Pericardium fibroblast (primary cell): ENCODE measurements at places on chromosomes 13 and 19. TPM values are rescaled to one million over a fixed set of nuclear protein-coding genes. Genes with fewer than 3 reads are reported as not detected.

ACP7 gene
- total RNA-seq: not detected in 2 replicates

FCGBP gene
- total RNA-seq: 0.17 TPM in 1 of 2 replicates, not detected in the other

PDX1 gene
- not detected in 2 replicates for total RNA-seq

FFAR2 gene
- total RNA-seq: not detected in 2 replicates

ZNF155 gene
- total RNA-seq: 5.0 and 6.3 TPM in 2 replicates

CBLC gene
- not detected in 2 replicates for total RNA-seq

FARP1 gene
- 11.4 and 29.6 TPM in 2 replicates for total RNA-seq

OR7A5 gene
- not detected in 2 replicates for total RNA-seq

TPM4 gene
- total RNA-seq: 586 and 1,159 TPM in 2 replicates

SERP2 gene
- total RNA-seq: 1.1 and 3.5 TPM in 2 replicates

CBY2 gene
- total RNA-seq: not detected in 2 replicates

KLK15 gene
- total RNA-seq: not detected in 2 replicates

FUT2 gene
- not detected in 2 replicates for total RNA-seq

CTXN1 gene
- 4.1 and 4.4 TPM in 2 replicates for total RNA-seq

LGALS4 gene
- 0.09 TPM in 1 of 2 replicates, not detected in the other for total RNA-seq

ZNF865 gene
- total RNA-seq: 4.6 and 4.9 TPM in 2 replicates

ATP4B gene
- total RNA-seq: 0.09 TPM in 1 of 2 replicates, not detected in the other

ZNF20 gene
- 3.3 and 12.5 TPM in 2 replicates for total RNA-seq

REEP6 gene
- total RNA-seq: 6.1 and 12.4 TPM in 2 replicates

GPR42 gene
- not detected in 2 replicates for total RNA-seq

RFX1 gene
- 2.4 and 4.3 TPM in 2 replicates for total RNA-seq

SOX1 gene
- total RNA-seq: not detected in 2 replicates

SUPT20H gene
- total RNA-seq: 24.0 and 26.6 TPM in 2 replicates

PRODH2 gene
- total RNA-seq: not detected in 2 replicates

QPCTL gene
- total RNA-seq: 10.0 and 18.6 TPM in 2 replicates

PTH2 gene
- not detected in 2 replicates for total RNA-seq

IL27RA gene
- 0.47 and 0.60 TPM in 2 replicates for total RNA-seq

B3GNT8 gene
- 1.6 and 4.6 TPM in 2 replicates for total RNA-seq

NTN5 gene
- total RNA-seq: 0.60 TPM in 1 of 2 replicates, not detected in the other

IGFL3 gene
- total RNA-seq: not detected in 2 replicates

CCDC61 gene
- total RNA-seq: 2.6 and 8.5 TPM in 2 replicates

PPAN gene
- 31.0 and 34.0 TPM in 2 replicates for total RNA-seq

NKPD1 gene
- total RNA-seq: under 0.01 and 0.85 TPM in 2 replicates

CCDC106 gene
- 19.0 and 19.8 TPM in 2 replicates for total RNA-seq

ZNF415 gene
- 2.1 and 4.7 TPM in 2 replicates for total RNA-seq

SULT2B1 gene
- 0.23 TPM in 1 of 2 replicates, not detected in the other for total RNA-seq

PRKCG gene
- not detected in 2 replicates for total RNA-seq

MATK gene
- total RNA-seq: not detected in 2 replicates

ZNF229 gene
- 3.7 and 4.2 TPM in 2 replicates for total RNA-seq

ZSCAN22 gene
- total RNA-seq: 1.9 and 2.0 TPM in 2 replicates
